ENCODE measurements at places on chromosomes 3 and 15.

- no peak for DNase-seq
These were observed 25.8 kb downstream of the BBX start for GRCh38 chr3:107548601-107549000.

DNA sequence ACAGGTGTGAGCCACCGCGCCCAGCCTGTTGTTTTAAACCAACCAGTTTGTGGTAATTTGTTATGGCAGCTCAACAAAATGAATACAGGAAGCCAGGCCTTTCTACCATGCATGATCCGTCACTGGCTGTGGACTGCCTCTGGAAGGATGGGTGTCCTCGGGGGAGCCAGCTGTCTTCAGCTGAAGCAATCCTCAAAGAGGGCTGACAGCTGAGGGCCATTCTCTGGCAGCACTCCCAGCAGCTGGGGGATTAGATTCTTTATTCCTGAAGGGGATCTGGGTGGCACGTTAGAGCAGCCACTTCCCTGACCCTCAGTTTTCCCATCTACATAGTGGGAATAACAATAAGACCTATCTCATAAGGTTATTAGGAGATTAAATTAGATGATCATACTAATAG is 24.4 kb downstream of the POLR2M start:
- DNase-seq, result no peak

- DNase-seq, result no peak
These were observed 384.7 kb downstream of the PDCD6IP start for GRCh38 chr3:34183114-34183513.

- no peak for DNase-seq
These were observed 7.2 kb downstream of the FOXL2 start for GRCh38 chr3:138939561-138940241.

DNA sequence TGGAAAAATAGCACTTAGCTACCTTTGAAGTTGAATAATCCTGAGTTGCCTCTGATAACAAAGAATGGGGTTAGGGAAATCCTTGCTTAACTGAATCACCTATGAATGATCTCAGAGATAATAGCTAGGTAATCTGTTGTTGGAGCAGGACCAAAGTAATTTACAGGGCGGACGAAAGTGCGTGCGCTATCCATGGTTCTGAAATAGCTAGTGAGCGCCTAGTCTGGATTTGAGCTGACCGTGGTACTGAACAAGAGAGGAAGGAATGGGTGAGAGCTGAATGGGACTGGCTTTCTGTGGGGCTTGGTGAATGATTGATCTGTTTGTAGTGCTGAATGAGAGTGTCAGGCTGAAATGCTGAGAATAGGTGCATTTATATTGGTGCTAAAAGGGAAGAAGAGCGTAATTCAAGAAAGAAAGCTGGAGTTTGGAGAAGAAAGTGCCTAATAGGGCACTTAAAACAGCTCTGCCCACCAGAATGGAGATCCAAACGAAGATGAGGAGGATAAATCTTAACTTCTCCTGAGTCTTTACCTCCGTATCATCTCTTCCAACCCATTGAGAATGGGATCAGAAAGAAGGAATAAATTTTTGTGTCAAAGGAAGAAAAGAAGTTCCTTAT is 10.1 kb downstream of the SCN10A start:
- DNase-seq, result no peak

- no peak for DNase-seq
These were observed 31.9 kb downstream of the EHD4 start for GRCh38 chr15:41940441-41940857.

DNA sequence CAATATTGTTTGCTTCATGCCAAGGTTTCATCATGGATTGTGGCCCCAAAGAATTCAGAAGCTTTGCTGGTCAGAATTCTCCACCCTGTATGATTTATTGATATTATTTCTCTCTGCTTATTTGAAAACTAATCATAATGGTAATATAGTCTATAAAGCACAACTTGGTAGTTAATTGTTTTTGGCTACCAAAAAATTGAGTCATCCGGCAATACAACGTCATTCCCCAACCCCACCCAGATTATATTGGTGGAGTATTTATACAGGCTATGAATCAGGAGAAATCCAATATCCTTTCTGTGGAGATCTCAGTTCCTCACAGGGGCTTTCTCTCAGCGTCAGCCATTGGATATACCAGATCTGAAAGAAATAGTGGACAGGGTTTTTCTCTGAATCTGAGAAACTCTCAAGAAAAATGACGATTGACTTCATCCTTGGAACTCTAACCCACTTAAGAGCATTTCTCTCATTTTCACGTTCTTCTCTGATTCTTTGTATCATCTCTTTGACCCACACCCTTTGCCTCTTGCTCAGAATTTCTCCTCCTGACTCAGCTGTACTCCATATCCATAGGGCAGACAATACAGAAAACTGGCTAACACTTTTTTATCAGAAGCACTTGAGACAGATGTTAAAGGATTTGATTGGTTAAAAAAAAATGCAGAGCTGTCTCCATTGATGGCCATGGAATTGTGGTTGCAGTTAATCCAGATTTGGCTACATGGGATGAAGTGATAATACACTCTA is 1055.8 kb upstream of the CADM2 start:
- no peak for DNase-seq

DNA sequence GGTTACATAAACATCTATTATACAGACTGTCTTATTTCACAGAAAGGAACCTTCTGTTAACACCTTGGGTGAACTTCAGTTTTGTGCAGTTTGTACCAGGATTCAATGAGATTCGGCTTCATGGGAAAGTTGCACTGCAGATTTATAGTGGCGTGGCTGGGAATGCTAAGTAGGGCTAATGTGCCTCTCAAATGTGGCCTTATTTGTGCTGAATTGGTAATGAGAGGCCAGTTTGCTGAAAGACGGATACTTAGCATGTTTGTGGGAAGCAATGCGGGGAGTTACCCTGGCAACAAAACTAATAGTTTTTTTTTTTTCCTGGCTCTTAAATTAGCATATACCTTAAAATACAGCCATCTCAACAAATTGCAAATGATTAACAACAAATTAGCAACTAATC is 28.6 kb upstream of the CEMIP start:
- no peak for DNase-seq

- DNase-seq, result no peak
These were observed 58.3 kb upstream of the CSPG5 start for GRCh38 chr3:47636921-47637320.

GRCh38 chr3:144361002-144361401 is 389.4 kb downstream of the DIPK2A start:
- DNase-seq, result no peak

- peak; percentile 70 for DNase-seq
These were observed 283.3 kb upstream of the TRIM42 start for GRCh38 chr3:140394488-140395133.

DNA sequence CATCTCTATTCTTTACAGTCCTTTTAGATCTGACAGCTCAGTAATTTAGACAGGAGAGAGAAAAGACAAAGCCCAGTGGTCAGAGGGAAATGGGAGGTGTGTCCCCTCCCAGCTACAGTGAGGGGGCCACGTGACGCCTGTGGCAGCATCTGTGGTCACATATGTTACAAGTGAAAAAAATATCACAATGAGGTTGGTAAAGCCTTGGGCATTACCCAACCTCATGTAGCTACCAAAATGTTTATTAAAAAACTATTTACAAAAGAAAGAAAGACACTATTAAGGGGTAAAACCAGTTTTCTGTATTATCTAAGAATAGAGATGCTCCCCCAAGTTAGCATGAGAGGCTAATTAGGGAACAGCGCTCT is 42.9 kb upstream of the PLCL2 start:
- DNase-seq, result peak; percentile 54
